Activated CD8-positive, alpha-beta memory T cell treated with anti-CD3 and anti-CD28 coated beads, Interleukin-2, amount 50 U/mL, for 4 hours (primary cell): ENCODE measurements at places on chromosomes 7 and 10.

DNA sequence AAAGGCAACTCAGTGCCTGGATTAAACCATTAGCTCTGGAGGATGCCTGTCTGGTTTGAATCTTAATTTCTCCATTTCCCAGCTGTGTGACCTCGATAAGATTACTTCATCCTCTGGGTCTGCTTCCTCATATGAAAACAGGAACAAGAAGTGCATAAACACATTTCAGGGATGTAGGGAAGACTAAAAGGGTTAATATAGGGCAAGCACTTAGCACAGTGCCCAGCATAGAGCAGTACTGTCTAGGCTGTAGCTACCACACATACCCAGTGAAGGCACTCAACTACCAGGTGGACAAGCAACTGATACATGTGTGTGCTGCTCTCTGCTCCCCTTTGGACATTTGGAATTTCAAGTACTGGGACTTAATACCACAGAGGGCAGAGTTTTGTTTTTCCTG lies 85.4 kb downstream of the KCNMA1 start:
- DNase-seq = no peak

DNA sequence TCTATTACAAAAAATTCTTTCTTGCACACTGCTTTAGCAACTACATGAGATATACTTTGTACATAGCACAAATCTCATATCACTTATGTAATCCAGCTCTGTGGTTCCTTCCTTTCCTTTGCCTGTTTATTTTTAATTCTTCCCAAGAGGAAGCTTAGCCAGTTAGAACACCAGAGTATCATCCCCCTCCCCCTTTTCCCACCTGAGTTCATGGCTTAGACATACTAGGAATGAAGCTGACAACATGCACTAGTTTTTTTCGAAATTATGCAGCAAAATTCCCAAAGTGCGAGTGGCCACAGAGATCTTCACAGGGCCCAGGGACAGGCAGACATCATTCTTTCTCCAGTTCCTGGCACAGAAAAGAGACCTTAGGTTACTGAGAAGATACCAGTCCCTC lies 17.8 kb downstream of the CAV1 start:
- no peak for DNase-seq

DNA sequence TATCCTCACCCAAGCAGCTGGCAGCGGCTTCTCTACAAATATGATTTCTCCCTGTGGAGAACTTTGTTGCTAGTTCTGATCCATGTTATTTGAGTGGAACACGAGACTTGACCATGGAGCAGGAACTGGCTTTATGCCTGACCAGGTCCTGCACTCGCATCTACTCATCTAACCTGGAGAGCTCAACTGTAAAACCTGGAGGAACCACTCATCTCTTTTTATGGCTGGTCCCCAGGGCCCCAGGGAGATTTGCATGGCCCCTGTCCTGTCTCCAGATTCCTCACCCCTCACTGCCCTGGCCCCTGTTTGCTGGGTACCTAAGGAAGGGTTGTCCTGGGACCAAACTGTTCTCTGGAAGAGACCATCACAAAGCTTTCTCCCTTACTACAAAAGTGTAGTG lies 16.0 kb downstream of the TCAF1 start:
- no peak for DNase-seq

GRCh38 chr7:4690953-4691856 lies 9.1 kb downstream of the FOXK1 start:
- no peak for DNase-seq

DNA sequence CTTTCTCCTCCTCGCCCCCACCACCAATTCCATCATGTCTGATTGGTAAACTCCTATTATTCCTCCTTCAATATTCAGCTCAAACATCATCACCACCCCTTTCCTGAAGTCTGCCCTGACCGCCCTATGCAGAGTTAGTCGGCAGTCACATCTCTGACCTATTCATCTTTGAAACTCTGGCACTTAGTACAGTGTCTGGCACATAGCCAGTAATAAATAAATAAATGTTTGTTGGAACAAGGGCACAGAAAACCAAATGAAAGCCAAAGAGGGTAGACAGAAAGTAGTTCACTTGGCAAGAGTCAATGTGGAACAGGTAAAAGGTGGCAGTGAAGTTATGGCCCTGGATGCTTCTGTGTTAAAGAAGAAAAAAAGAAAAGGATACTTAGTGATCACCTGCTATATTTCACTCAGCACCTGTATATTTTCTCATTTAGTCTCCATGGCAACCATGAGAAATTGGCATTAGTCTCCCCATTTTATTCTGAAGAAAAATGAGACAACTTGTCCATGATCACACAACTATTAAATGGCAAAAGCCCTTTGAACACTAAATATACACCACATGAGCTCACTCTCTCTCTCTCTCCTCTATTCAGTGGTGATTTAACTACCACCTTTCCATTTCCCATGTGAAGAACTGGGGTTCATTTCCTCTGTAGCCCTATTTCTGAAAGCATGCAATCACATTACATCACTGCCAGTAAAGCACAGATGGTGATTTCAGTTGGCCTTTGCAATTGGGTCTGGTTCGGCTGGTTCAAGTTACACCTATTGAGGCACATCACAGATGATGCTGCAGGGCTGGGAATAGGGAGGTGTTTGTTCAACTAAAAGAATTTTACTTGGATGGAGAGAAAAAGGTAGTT lies 25.3 kb downstream of the CHCHD3 start:
- no peak for DNase-seq

GRCh38 chr10:31129880-31130405 lies 98.3 kb upstream of the ZNF438 start:
- no peak for DNase-seq

DNA sequence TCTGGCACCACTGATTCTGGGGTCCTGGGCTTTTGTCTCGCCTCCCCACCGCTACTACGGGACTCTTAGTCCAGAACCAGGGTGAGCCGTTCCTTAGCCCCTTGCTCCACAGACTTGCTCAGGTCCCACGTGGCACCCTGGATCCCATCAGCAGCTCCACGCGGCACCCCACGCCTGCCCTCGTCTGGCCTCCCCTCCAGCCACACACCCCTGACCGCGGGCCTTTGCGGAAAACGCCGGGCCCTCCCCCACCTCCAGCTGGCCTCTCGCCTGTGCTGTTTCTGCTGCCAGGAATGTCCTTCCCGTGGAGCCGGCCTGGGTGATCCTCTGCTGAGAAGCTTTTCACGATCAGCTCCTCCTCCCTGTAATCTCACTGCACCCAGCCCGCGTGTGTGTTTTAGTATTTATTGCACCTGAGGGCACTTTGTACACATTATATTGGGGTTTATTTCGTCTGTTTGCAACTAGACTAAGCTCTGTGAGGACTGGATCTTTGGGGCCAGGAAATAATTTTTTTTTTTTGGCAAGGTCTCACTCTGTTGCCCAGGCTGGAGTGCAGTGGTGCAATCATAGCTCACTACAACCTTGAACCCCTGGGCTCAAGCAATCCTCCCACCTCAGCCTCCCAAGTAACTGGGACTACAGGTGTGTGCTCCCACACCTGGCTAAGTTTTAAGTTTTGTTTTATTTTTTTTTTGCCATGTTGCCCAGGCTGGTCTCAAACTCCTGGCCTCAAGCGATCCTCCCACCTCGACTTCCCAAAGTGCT lies 10.5 kb upstream of the TTYH3 start:
- no peak for DNase-seq

DNA sequence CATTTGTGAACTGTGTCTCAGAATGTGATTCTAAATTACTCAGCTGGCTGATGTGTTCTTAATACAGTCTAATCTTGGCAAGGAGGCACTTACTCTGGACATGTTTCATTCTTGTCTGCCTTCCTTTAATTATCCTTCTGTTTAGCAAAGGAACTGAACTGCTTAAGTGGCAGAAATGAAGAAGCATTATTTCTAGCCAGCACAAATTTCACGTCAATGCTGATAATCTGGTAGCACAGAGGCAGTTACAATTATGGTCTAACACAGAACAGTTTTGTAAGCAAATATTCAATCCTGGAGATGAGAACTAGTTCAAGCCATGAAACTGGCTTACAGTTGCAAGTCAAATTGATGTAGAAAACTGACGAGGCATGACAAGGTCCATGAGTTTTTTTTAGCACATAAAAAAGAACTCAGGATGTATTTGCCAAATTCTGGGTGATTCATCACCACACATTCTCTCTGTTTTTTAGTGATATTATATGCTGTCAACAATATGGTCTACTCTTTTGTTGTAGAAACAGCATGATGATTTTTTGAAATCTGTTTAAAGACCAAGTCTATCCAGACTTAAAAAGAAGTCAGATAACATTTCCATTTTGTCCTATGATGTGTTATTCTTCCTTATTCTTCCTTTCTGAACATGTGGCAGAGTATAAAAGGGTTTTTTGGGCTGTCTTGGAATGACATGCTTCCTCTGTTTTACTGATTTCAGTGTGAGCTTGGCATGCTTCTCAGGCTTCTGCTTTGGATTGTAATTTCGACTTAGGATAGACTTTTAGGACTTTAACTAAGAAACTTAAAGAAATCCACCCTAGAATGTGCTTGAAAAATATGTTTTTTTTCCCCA lies 154.8 kb downstream of the DNAJB9 start:
- DNase-seq = no peak

GRCh38 chr7:128755819-128756476 lies 16.8 kb downstream of the CALU start:
- no peak for DNase-seq

GRCh38 chr7:135088566-135088965 lies 59.3 kb upstream of the TMEM140 start:
- no peak for DNase-seq

- peak; percentile 29 for DNase-seq
Measured at GRCh38 chr10:98041352-98042043, 11.1 kb upstream of the CRTAC1 start.

DNA sequence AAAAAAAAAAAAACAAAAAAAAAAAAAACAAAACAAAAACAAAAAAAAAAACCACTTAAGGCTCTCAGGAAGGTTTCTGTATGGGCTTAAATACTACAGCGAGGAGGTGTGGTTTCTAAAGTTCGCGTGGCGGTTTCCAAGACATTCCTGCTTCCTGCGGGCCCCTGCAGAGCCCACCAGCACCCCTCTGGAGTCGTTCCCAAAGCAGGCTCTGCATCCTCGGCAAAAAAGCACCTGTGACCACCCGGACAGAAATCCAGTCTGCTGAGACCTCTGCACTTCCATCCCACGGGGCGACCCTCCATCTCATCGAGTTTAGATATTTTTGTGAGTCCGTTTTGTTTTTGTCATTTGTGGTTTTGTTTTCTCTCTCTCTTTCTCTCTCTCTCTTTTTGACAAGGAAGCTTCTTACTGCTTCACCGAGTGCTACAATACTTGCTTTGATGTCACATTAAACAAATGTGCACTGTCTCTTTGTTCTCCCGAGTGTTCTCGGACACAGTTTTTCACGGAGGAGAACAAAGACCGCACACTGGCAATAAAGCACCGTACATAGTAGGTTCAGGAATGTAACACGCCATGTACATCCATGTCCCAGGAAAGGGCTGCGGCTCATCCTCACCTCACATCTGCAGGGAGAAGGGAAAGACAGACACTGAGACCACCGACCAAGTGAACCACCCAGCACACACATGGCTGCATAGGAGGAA lies 21.5 kb downstream of the PDGFA start:
- DNase-seq = no peak

GRCh38 chr7:102253973-102254370 lies 32.7 kb upstream of the SH2B2 start:
- DNase-seq = no peak

GRCh38 chr7:35248576-35249536 lies 5.0 kb downstream of the TBX20 start:
- DNase-seq = no peak

- DNase-seq = no peak
Measured at GRCh38 chr7:130294314-130294713, 1.4 kb downstream of the CPA4 start.

- DNase-seq = no peak
Measured at GRCh38 chr10:77507291-77507880, 130.2 kb downstream of the KCNMA1 start.

- DNase-seq = no peak
Measured at GRCh38 chr10:22491931-22492615, 146.8 kb downstream of the SPAG6 start.

DNA sequence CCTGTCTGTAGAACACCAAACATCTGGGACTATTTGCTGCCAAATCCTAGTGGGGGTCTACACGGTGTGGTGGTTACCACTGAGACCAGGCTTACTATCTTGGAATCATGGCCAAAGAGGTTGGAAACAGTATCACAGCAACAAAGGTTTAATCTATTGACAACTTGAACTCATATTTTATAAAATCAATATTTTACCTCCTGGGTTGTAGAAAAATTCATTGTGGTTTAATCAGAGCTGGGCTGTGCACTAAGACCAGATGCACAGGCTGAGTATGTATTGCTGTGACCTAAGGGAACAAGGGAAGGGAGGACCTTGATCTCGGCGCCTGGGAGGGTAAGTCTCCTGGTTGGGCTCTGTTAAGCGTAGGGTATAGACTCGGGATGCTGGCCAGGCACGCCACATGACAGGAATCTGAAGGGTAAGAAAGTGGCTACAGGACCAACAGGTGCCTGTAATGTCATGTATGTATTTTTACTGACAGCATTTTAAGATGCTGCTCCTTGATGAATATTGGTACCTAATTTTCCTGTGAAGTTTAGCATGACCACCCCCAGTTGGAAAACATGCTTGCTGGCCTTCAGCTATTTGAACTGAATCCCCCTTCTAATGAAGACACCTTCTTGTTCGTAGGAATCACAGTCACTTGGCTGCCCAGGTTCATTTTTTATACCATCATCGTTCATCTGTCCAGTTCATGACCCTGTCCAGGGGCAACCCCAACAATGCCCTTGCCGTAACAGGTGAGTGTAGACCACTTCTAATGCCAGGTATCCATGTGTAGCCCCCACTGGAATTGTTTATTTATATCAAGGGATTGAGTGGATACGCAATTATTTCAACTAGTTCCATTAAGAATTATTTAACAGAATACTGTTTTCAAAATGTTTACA lies 79.5 kb downstream of the EZH2 start:
- DNase-seq = no peak

GRCh38 chr10:71688256-71688655 lies 31.3 kb downstream of the C10orf105 start:
- DNase-seq = no peak

DNA sequence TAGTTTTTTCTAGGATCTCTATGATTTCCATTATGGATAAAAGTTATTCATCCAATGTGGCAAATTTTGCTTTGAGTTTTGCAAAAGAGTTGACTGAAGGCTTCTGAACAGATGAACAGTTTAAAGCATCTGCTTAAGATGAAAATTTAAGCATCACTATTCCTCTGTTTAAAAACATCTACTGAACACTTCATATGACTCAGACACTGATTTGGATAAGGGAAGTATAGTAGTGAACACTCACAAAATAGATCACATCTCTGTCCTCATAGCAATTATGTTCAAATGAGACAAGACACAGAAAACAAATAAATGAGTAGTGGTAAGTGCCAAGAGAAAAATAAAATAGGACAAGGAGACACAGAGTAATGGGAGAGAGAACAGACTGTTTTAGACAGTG lies 157.3 kb downstream of the MBL2 start:
- DNase-seq = no peak
